AML-193 (cell line): ENCODE measurements at places on chromosomes 6 and 20.

GRCh38 chr6:35477551-35478179, 9.5 kb downstream of the RPL10A start:
- no peak for DNase-seq

DNA sequence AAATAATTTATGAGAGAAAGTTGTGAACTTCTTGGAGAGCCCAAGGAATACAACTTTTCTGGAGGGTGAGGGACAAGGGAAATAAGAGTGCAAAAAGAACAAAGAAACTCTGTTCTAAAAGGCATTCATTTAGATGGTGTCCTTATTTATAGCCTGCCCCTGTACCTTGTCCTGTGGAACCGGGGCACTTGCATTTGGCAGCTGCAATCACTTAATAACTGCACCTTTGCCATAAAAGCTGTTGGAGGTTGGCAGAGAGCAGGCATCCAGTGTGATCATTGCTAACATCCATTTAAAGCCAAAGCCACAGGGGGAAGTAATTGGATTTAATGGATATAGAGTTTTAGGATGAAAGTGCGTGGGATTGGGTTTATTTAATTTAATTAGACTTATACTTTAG, 50.8 kb upstream of the SGK1 start:
- no peak for DNase-seq

DNA sequence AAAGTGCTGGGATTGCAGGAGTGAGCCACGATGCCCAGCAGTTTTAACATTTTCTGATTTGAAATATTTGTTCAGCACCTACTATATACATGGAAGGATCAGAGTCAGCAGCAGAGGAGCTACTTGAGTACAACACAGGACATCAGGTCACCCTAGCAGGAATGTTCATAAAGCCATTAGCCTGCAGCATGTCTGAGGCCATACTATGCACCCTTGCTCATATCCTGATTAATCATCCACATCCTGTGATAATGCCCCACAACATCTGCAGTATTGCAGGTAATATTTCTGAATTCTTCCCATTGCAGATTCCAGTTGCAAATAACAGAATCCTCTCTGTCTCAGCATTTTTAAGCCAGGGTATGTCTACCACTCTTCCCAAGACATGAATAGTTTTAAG, 171.0 kb upstream of the PRND start:
- DNase-seq, result no peak

DNA sequence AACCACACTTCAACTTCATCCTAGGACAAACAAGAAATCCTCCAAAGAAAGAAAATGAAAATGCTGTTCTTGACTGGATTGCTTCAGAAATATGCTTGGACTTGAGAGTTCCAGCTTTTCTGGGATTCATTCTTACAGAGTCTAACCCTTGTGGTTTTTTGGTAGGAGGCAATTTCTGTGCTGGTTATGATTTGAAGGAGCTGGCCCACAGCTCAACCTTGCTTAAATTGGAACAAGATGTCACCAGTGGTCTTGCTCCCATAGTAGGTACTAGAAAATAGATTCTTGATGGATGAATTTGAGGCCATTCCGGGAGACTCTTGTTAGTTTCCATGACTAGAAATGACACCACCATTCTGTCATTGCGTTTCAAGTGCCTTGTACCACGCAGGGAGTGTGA, 54.3 kb upstream of the BMP6 start:
- no peak for DNase-seq

GRCh38 chr20:57409316-57409671, 18.1 kb downstream of the RBM38 start:
- no peak for DNase-seq

- DNase-seq, result peak; percentile 75
Observed at GRCh38 chr6:33118525-33119123, 42.8 kb downstream of the HLA-DPB1 start.

- no peak for DNase-seq
Observed at GRCh38 chr6:166423781-166424180, 41.0 kb upstream of the MPC1 start.

GRCh38 chr20:17943343-17943742, 25.3 kb downstream of the SNX5 start:
- no peak for DNase-seq

DNA sequence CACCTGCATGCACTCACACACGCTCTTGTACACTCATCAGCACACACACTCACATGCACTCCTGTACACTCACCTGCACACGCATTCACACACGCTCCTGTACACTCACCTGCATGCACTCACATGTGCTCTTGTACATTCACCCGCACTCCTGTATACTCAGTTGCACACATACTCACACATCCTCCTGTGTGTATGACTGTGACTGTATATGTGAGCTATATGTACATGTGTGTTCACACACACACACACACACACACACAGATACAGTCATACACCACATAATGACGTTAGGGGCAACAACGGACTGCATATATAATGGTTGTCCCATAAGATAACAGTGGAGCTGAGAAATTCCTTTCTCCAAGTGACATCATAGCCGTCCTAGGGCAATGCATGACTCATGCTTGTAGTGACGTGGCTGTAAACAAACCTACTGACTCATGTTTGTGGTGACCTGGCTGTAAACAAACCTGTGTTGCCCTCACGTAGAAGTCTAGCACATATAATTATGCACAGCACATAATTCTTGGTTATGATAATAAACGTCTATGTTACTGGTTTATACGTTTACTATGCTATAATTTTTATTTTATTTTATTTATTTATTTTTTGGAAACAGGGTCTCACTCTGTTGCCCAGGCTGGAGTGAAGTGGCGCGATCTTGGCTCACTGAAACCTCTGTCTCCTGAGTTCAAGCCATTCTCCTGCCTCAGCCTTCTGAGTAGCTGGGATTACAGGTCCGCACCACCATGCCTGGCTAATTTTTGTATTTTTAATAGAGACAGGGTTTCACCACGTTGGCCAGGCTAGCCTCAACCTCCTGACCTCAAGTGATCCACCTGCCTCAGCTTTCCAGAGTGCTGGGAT, 22.8 kb upstream of the TAF4 start:
- DNase-seq, result no peak

- DNase-seq, result no peak
Observed at GRCh38 chr20:16036331-16036730, 536.9 kb downstream of the KIF16B start.

DNA sequence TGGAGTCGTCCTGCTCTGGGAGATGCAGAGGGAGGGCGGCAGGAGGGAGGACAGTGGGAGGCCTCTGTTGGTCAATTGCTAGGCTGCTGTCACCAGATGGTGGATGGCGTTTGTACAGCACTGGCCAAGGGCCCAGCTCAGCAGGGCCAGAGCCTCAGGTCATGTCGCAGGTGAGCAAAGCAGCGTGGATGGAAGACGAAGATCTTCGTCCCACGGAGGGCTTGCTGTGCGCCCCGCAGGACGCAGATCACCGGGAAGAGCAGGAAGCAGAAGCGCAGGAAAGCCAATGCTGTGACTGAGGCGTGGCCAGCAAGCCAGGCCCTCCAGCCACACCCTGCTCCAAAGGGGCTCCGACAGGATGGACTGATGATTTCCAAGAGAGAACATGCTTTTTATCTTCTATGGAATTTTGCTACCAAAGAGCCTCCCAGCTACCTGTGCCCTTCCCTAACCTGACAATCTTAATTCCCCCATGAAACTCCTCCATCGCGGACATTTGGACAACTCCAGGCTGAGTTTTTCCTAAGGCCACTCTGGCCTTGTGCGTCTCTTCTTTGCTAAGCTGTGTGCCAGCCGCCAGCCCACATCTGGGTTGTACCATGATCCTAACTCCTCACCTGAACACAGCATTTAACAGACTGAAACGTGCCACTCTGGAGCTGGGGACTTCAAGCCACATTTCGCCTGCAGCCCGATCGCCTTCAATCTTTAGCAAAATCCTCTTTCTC, 3.5 kb upstream of the SLCO4A1 start:
- no peak for DNase-seq

DNA sequence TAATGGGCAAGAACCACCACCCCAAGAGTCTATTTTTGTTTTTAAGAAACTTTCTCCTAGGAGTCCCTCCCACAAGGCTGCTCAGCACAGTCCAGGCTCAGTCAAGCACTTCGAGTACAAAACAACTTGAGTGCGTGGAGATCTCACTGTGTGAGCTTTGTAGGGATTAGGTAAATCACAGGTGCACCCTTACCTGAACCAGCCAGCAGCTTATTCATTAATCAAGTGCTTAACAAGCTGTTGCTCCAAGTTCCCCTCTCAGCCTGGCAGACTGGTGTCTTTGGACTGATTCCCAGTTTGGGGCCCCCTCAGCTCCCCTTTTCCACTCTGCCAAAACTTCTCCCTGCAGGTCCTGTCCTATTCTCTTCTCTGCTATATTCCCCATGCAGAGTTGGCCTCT, 133.1 kb downstream of the LY86 start:
- DNase-seq, result no peak

DNA sequence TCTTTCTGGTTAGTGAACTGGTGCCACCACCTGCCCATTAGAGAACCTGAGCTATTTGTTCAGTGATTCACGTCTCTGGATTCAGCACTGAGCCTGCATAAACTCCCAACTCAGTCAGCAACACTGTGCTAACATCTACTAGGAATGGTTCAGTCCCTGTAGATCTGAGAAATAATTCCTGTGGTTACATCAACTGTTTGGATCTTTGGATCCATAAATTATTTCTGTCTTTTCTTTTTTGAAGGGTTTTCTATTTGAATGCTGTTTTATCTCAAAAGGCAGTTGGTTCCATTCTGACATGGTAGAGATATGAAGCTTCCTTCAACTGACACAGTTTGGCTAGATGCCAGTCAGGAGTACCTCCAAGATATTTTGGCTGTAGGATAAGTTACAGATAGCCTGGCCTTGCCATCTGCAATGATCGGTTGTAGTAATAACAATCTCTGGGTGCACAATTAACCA, 125.9 kb downstream of the TRMT11 start:
- no peak for DNase-seq

GRCh38 chr6:111973118-111973761, 80.7 kb upstream of the CCN6 start:
- DNase-seq, result peak; percentile 61

GRCh38 chr6:71388068-71388744, 99.6 kb downstream of the OGFRL1 start:
- DNase-seq, result no peak

DNA sequence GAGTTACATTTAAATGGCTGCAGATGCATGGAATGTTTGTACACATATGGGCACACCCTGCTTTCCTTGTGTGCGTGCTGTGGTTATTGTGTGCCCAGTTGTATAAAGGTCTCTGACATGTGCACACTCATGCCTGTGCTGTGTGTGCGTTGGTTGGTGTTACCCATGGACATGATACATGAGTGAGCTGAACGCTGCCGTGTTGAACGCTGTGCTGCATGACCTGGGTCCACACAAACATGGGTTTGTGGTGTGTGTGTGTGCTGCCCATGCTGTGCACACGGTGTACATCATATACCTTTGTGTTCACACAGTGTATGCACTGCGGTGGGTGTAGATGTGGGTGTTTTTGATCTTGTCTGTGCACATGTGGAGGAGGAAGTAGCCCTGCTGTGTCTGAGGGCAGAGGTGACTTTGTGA, 54.4 kb downstream of the TOX2 start:
- no peak for DNase-seq

DNA sequence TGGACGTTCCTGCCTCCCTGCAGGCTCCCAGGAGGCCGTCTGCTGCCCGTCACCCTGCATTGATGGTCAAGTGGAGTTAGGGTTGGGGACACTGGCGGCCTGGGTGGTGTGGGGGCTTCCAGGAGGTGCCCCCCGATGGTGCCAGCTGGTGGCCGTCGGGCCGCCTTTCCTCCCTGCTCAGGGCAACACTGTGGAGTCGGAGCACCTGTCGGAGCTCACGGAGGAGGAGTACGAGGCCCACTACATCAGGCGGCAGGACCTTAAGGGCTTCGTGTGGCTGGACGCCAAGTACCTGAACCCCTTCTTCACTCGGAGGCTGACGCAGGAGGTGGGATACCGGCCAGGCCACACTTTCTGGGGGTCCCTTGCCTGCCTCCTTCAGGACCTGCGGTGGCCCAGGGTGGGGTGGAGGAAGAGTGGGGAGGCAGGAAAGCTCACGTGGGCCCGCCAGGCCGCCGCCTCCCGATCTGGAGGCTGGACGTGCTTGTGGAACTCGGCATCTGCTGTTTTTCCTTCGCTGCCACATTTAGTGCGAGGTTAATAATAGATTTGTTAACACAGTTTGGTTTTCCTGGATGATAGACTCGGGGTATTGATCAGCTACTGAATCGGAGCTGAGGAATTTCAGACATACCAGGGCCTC, 28.6 kb downstream of the SPATA2 start:
- no peak for DNase-seq
